Tibial nerve (tissue), 4 donors: ENCODE measurements at places on chromosomes 2 and 18. TPM values are rescaled to one million over a fixed set of nuclear protein-coding genes. Genes with fewer than 3 reads are reported as not detected.

- no peak overlapping the region for H3K4me3 ChIP-seq
- no peaks in the 10 kb centered on the region for H3K27me3 ChIP-seq
These were observed 15.9 kb upstream of the TPO start for GRCh38 chr2:1397350-1397749.

DNA sequence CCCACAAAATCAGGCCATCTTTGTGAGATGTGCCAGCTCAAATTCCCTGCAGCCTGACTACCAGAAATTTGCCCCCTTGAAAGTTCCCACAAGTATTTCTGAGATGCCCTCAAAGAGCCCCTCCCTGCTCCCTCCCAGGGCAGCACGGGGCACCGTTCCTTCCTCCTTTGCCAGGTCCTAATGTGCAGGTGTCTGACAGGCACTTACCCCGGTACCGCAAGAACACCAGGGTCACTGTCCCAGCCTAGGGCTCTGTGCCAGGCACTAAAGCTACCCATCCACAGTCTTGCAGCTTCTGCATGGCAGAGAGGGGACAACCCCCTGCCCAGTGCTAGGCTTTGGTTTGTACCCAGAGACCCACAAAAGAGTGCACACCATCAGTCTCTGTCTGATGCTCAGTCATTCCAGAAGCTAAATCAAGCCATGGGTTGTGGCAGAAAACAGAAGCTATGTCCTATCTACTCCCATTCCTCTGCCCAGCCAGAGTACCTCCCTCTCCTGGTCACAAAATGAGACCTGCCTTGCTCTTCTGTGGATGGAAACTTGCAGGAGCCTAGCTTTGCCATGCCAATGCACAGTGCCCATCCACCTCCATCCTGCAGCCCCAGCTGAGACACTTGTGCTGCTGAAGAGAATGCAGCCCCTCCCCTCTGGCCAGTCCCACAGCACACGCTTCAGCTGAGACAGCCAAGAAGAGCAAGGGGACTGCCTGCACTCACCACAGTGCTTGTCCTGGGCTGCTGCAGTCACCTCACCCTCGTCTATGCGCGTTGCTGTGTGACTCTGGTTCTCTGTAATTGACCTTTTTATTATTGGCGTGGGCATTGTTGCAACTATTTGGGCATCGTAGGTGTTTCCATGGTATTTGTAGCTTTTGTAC, 48.7 kb downstream of the INPP5D start:
- H3K36me3 ChIP-seq, result no peaks in the 10 kb centered on the region
- DNase-seq, result no peak
- H3K4me1 ChIP-seq, result no peaks in the 10 kb centered on the region
- H3K4me3 ChIP-seq, result no peak overlapping the region
- H3K27ac ChIP-seq, result no peak overlapping the region

GRCh38 chr2:23235736-23236135, 149.2 kb upstream of the KLHL29 start:
- no peaks in the 10 kb centered on the region for H3K4me1 ChIP-seq
- no peak overlapping the region for H3K27ac ChIP-seq
- DNase-seq, result no peak
- no peaks in the 10 kb centered on the region for H3K27me3 ChIP-seq
- no peaks in the 10 kb centered on the region for H3K36me3 ChIP-seq

The VPS4B gene
- 38.5 TPM for total RNA-seq

The SOWAHC gene
- 25.3 TPM for total RNA-seq

DNA sequence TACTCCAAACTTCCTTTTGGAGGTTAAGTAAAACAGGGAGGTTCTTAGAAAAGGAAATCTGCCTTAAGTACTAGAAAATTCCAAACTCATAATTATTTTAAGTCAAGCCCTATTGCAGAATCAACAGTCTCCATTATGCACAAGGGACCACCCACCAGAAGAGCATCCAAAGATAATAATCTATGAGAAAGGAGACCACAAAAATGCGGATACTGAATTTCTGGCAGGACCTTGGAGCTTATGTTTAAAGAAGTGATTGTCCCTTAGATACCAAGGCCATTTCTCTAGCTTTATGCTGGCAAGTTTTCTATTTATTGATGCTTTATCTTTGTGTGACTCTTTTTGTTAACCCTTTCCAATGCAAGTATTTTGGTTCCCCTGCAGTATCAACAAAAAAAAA, 404.0 kb upstream of the MMADHC start:
- H3K27me3 ChIP-seq, result no peaks in the 10 kb centered on the region
- H3K36me3 ChIP-seq, result no peaks in the 10 kb centered on the region
- DNase-seq, result no peak
- H3K27ac ChIP-seq, result no peak overlapping the region
- H3K4me1 ChIP-seq, result no peaks in the 10 kb centered on the region

- peaks cover 98% of the 10 kb centered on the region for H3K36me3 ChIP-seq
- no peak overlapping the region for H3K4me3 ChIP-seq
- DNase-seq, result no peak
- no peaks in the 10 kb centered on the region for H3K27me3 ChIP-seq
- H3K4me1 ChIP-seq, result no peaks in the 10 kb centered on the region
These were observed 39.8 kb downstream of the IWS1 start for GRCh38 chr2:127486247-127487058.

GRCh38 chr18:78675231-78675630, 304.4 kb upstream of the SALL3 start:
- no peak overlapping the region for H3K27ac ChIP-seq
- no peaks in the 10 kb centered on the region for H3K4me1 ChIP-seq
- no peaks in the 10 kb centered on the region for H3K36me3 ChIP-seq

DNA sequence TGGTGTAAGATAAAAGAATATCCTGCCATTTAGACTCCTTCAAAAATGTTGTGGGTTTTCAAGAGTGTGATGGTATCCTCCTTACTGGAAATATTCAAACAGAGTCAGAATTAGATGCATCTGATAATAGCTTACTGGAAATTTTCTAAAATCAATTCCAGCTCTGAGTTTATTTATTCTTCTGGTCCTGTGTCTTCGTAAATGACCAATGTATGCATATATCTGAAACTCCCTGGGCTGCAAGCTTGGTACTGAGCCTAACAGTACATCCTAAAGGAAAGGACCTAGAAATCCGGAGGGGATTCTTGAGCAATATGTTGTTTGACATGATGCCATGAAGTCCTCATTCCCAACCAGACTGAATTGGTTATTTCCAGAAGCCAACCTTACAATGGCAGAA, 130.4 kb downstream of the KCNE4 start:
- H3K4me1 ChIP-seq, result no peaks in the 10 kb centered on the region
- H3K36me3 ChIP-seq, result no peaks in the 10 kb centered on the region

- no peaks in the 10 kb centered on the region for H3K4me1 ChIP-seq
- H3K27ac ChIP-seq, result no peak overlapping the region
These were observed 24.1 kb downstream of the PSMG2 start for GRCh38 chr18:12726774-12727550.

The RNF152 gene
- 12.3 TPM for total RNA-seq

The SAG gene
- total RNA-seq, result not detected
